ENCODE measurements at places on chromosomes 16 and 17.

- no peak for DNase-seq
Measured at GRCh38 chr17:42797067-42798007, 1.2 kb downstream of the COA3 start.

DNA sequence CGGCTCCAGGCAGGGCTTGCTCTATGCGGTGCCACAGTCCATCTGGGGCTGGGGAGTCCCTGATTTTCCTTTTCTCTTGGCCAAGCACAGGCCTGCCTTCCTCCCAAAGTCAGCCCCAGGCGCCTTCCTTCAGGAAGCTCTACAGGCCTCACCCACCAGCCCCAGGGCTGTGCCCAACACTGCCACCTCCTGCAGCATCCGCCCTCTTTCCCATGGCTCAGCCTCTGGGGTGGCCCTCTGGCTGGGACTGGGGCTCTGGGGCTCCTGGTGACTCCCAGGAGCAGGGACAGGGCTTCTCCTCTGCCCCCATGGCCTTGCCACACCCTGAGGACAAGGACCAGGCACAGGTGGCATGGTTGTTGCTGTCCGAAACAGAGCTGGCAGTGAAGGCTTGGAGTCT, 817 bp downstream of the ITGB4 start:
- no peak for DNase-seq

GRCh38 chr16:26530584-26531289, 536.0 kb upstream of the C16orf82 start:
- DNase-seq = no peak

GRCh38 chr17:285751-286422, 66.7 kb downstream of the RPH3AL start:
- DNase-seq = no peak
